Ascending aorta (tissue), 2 donors: ENCODE measurements at places on chromosomes 6 and 20. TPM values are rescaled to one million over a fixed set of nuclear protein-coding genes. Genes with fewer than 3 reads are reported as not detected.

Gene ZNF391
- total RNA-seq = 0.75 TPM

Gene CAP2
- total RNA-seq = 7.1 TPM

Gene TGM2
- total RNA-seq = 529 TPM

DNA sequence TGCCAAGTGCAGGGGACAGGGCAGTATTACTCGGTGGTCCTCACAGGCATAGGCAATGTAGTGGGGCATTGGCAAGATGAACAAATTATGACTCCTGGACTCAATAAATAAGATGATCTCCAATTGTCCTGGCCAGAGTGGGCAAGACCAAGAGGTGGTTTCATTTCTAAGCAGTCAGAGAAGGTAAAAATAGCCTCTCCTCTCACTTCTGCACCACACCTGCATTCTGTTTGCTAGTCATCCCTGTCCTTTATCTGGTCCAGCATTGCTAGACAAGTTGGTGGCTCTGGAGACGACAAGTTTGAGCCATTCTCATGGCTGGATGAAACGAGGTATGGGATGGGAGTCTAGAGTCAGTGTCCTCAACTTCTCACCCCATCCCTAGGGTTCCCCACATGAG lies 83.0 kb downstream of the BANF2 start:
- no peak for DNase-seq
- no peak overlapping the region for H3K27ac ChIP-seq
- H3K36me3 ChIP-seq = no peaks in the 10 kb centered on the region
- H3K4me3 ChIP-seq = no peak overlapping the region

DNA sequence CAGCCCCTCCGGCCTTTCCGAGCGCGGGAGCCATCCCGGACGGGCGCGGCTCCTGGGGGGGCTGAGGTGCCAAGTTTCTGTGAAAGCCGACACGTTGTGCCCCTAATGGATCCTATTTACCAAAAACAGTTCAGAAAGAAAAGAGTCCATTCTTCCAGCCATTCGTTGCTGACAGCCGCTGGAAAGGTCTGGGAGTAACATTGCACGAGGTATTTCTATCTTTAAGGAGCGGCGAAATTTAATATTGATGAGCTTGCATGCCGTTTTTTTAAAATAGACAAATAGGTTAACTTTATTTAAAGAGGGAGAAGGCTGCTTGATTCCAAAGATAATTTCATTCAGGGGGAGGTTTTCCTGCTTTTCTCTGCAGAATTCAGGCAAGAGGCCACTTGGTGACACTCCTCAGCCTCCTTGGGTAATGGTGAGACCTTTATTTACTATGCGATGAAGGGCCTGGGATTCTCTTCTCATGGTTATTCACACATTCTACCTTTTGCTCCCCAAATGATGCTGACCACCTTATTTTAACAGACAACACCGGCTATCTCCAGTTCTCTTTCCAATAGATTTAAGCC lies 988 bp downstream of the TIAM2 start:
- H3K36me3 ChIP-seq = no peaks in the 10 kb centered on the region
- H3K4me1 ChIP-seq = no peaks in the 10 kb centered on the region
- DNase-seq = no peak
- peak overlapping the region; percentile 78 for H3K4me3 ChIP-seq
- H3K27me3 ChIP-seq = no peaks in the 10 kb centered on the region
- H3K27ac ChIP-seq = peak overlapping the region; percentile 62

DNA sequence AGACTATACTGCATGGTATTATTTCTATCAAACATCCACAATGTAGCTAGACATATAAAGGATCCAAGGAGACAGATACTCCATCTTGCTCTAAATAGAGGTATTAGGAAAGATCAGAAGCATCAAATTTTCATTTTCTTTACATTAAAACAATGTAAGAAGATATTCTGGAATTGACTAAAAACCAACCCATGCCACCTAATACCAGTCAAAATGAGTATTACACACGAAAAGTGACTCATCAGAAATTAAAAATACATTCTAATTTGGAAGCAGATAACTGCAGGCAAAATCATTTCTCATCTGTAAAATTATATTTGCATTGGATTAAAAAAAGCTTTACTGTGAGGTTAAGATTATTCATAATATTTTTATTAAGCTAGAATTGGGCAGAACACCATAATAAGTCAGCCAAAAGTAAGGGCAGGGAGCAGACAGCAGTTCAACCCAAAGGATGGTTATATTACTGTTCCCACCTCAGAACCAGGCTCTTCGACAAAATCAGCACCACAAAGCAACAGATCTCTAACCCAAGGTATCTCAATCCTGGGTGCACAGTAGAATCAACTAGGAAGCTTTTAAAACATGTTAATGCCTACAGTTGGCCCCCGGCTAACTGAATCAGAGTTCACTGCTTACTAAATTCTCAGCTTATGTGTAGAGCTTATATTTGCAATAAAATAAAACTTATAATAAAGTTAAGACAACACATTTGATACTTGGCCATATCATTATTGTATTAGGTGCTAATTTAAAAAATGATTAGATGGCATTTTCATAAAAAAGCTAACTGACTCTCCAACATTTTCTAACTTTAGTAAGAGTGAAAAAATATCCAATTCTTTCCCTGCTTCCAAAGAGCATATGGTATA lies 35.2 kb downstream of the SAMD3 start:
- H3K36me3 ChIP-seq = no peaks in the 10 kb centered on the region
- DNase-seq = no peak
- no peak overlapping the region for H3K4me3 ChIP-seq
- no peaks in the 10 kb centered on the region for H3K4me1 ChIP-seq
- H3K27me3 ChIP-seq = no peaks in the 10 kb centered on the region

DNA sequence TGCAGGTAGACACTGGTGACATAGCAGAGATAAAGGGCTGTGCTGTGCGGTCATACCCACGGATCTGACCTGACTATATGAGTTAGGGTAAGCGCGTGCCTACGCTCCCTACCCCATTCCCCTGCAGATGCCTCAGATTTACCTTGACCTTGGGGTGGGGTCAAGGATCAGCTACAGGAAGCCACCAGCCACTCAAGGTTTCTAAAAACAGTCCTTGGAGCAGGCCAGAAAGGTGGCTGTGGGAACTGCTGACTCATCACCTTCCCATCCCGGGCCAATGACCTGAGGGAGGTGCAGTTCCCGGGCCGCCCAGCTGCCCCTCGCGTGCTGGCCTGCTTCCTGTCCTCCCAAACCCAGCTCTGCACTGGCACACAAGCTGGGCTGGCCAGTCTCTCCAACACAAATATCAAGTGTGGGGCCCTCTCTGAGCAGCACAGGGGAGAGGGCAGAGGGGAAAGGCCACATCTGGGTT lies 23.0 kb downstream of the KCNK5 start:
- no peaks in the 10 kb centered on the region for H3K4me1 ChIP-seq
- H3K27ac ChIP-seq = no peak overlapping the region
- no peak overlapping the region for H3K4me3 ChIP-seq
- no peak for DNase-seq

DNA sequence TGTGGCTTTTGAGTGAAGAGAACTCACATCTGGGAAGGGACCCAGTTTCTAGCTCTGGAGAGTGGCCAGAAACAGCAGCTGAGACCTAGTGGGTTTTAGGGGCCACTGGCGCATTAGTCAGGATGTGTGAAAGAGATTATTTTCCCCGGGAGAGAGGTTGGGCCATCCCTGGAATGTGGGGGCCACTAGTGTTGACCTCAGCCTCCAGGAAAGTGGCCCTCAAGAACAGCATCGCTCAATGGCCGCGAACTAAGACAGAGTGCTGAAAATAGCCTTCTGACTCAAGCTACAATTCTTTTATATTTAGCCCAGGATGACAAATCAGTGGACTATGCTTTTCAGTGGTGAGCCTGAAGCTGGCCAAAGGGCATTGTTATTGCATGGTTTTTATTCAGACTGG lies 210.4 kb upstream of the RNF24 start:
- H3K4me3 ChIP-seq = no peak overlapping the region
- peaks cover 4% of the 10 kb centered on the region for H3K4me1 ChIP-seq
- DNase-seq = no peak
- H3K27ac ChIP-seq = peak overlapping the region; percentile 89
